ENCODE measurements at places on chromosomes 7 and 10.

DNA sequence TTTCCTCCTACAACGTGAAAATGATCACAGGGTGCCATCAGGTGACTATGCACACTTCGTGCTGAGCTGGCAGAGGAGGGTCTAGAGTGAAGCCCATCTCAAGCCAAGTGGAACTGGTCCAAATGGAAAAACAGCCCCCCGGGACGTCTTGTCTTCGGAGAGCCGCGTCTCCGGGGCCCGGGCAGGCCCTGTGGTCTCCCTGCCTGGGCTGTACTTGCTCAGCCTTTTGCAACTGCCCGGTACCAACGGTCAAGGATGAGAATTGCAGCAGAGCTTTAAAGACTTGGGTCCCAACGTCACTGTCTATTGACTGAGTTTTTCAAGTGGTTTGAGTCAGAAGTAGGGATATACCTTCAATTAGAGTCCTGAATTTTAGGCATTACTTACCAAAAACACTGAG, 315.5 kb downstream of the PTPRN2 start:
- DNase-seq: no peak

DNA sequence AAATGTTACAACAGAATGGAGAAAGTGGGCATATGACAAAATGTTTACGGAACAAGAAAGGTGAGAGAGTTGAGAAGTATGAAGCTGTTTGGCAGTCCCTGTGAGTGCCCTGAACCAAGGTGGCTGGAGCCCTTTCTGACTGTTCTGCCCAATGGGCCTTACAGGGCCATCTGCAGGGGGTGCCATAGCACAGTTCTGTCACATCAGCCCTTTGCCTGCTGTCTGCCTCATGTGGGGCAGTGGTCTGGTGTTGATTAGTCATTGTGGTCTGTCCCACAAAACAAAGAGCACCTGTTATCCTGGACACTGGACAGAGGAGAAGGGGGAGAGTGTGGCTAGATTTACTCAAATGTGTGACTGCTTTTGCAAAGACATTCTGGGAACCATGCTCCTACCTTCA, 51.5 kb upstream of the OSBPL3 start:
- no peak for DNase-seq

DNA sequence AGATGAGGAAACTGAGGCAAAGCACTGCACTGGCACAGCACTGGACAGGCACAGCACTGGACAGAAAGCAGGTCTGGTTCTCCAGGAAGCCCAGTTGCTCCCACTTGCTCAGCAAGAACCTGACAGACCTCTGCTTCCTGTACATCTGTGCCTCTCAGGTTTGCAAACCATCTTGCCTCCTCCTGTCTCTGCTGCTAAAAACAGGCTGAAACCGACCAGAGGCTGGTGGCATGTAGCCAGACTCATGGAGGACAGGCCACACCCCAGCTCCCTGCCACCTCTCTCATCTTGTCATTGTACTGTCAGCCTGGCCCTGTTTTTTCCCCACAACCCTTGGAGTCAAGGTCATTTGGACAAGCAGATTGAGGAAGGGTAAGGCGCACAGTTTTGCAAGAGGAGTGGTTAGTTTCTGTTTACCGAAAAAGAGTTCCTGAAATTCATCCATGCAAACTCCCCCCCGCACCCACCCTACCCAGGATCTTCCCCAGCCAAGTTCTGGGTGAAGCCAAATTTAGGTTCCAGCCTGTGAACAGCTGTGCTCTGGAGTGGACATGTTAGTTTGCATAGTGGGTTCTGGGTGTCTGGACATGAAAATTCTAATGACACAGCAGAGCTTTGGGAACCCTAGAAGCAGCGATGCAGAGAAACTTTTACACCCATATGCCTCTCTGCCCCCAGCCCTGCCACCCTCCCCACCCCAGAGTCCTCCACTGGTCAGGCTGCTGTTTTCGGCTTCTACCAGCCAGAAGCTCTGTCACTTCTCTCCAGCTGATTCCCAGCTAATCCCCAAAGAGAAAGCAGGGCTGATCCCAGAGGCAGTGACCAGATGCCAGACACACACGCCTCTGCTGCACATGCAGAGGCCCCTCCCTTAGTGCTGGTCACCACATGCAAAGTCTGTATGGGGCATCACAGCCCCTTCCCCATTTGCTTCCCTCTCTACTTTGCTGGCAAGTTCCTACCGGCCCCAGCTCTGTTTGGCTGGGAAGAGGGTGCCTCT, 8.5 kb upstream of the C10orf105 start:
- DNase-seq: no peak

GRCh38 chr7:39702133-39702532, 78.8 kb downstream of the RALA start:
- peak; percentile 46 for DNase-seq

- DNase-seq: no peak
Measured at GRCh38 chr10:118595598-118596425, at the start of gene PRLHR. Gene PRLHR, minus strand, starts transcription at chr10:118595648. Its CDS starts 404 bp downstream, at chr10:118595244.

GRCh38 chr10:112913661-112914287, 36.3 kb upstream of the TCF7L2 start:
- DNase-seq: no peak

DNA sequence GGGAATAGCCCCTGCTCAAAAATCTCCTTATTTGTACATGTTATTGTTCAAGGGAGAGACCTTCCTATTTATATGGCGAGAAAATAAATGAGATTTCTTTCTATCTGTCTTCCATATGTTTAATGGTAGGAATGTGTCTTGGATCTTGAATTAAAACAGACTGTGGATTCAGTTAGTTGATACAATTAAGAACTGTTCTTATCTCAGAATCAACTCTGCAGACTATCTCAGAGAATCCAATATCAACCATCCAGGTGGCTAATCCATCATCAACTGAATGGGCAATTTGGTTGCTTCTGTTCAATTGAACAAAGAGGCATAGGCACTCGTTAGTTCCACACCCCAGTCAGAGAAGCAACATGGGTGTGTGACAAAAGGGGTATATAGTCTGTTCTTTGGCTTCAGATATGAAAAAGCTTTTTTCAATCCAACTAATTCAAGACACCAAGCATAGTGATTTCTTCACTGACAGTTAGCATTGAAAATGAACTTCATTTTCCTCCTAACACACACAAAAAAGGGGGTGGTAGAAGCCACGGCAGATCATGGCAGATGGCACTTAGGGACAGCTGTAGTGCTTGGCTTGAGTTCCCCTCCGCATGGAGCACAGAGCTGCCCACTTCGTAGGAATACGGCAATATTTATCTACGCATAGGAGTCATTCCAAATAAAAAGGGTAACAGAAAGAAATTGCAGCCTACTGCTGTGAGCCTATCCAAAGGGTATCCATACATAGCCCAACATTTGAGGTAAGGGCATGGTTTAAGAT, 135.9 kb downstream of the KIAA1217 start:
- DNase-seq: no peak

GRCh38 chr10:119025336-119025735, 4.2 kb upstream of the NANOS1 start:
- DNase-seq: peak; percentile 35

DNA sequence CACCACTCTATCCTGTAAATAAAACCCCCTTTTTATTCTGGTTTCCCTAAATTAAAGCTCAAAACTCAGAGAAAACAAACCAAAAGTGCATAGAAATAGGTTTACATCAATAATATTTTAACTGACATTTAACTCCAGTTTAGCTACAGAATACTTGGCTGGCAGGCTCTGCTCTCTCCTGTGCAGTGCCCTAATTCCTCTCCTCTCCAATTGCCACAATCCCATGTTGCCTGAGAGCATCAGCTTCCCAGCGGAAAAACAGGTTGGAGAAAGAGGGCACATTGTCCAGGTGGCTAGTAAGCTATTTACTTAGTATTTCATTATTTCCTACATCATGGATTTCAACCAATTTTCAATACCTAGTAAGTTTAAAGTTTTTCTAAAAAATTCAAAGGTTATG, 8.7 kb downstream of the SEMA3E start:
- no peak for DNase-seq

GRCh38 chr10:75181073-75181472, 29.5 kb upstream of the VDAC2 start:
- no peak for DNase-seq

GRCh38 chr7:132162556-132163144, 413.6 kb downstream of the PLXNA4 start:
- no peak for DNase-seq

GRCh38 chr10:78763651-78764395, 304.9 kb upstream of the ZMIZ1 start:
- DNase-seq: no peak

- no peak for DNase-seq
Measured at GRCh38 chr7:27160145-27160545, 3.7 kb upstream of the HOXA7 start.

GRCh38 chr7:18534481-18534880, 38.9 kb downstream of the HDAC9 start:
- DNase-seq: no peak

DNA sequence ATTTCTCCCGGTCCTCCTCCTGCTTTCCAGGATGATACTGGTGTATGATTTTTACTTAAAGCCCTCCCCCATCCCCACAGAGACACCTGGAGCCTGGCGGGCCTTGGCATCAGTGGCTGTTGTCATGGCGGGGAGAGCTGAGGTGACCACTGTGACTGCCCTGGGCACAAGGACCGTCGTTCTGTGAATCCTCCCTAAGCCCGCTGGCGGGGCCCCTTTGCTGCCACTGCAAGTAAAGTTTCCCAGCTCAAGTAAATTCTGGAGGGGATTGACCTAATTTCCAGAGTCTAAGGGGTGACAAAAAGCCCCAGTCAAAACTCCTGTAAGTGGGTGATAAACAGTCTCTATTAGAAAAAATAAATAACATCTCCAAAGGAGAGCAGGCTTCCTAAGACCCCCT, 393.2 kb upstream of the PODXL start:
- no peak for DNase-seq

DNA sequence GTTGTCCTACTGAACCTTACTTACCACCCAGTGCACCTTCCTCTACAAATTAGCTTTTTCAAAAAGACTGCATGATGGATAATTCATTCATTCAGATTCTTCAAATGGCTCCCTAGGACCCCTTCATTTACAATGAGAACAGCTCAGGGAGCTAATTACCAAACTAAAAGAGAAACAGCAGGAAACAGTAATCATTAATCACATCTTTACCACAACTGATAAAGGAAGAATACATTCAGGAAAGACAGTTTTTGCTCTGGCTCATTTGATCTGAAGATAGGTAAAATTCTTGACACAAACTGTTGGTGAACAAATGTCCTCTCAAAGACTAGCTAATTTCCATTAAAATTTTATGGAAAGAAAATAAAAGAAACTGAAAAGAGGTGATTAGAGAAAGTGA, 1652.7 kb upstream of the LRRTM3 start:
- no peak for DNase-seq

GRCh38 chr7:100847360-100847759, 5.2 kb upstream of the SLC12A9 start:
- DNase-seq: no peak

GRCh38 chr10:17179002-17179401, 22.5 kb downstream of the TRDMT1 start:
- no peak for DNase-seq

- DNase-seq: no peak
Measured at GRCh38 chr10:3785851-3786271, 852 bp upstream of the KLF6 start.

DNA sequence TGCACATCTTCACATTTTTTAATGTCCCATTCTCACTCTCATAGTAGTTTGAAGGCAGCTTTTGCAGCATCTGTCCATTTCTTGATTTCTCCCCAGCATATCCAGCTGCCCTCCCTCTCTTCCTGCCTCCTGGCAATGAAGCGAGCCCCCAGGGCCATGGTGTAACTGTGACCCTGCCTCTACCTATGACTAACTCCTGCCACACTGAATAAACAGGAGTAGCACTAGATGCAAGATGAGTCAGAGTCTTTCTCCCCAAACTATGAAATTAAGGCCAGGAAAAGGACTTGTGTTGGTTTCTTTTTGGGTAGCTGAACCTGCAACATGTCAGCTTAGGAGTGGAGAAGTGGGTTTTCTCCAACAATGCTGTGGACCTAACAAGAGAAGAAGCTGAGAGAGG, 329.0 kb downstream of the RNLS start:
- DNase-seq: no peak

- DNase-seq: no peak
Measured at GRCh38 chr7:44538093-44538797, 2.9 kb downstream of the NPC1L1 start.

GRCh38 chr10:42932735-42933447, 144.0 kb upstream of the RET start:
- DNase-seq: no peak

- no peak for DNase-seq
Measured at GRCh38 chr7:117856196-117856595, 17.0 kb downstream of the CTTNBP2 start.

DNA sequence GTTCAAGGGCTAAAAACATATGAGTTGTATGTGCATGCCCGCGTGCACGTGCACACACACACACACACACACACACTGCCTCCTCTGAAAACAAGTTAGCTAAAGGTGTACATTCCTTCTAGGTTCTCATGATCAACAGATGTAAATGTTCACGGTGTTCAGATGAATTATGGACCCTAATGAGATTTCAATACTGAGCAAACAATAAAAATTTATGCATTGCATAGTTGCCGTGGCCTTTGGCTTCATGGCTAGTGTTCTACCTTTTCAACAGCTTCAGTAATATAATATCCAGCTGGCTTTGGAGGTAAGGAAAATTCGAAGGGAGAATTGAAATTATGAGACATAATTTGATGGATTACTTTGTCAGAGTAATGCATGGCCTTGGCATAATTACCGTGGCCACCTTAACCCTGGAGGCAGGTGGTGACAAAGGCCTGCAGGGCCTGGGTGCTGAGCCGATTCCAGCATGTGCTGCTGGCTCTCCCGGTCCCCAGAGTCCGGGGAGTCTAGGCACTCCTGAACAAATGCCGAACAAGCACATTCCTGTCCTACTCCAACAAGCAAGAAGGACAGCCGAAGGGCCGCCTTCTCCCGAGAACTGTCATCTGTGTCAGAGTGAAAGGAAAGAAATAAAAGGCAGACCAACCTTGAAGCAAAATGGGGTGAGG, 166.6 kb upstream of the TCF7L2 start:
- DNase-seq: no peak

DNA sequence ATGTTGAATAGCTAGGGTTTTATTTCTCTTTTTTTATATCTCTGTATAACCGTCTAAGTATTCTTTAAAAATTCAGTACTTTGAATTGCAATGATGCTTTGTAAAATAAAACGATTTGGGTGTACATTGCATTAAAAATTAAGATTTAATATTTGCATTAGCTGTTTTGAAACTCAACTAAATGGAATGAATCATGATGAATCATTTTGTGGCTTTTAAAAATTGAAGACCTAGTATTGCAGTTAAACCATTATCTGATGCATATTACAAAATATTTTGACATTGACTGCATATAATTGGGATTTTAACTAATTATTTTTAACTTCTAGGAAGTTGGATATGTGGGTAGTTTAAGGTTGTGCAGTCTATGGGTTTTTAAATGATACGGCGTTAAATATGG, 314.0 kb downstream of the CDK14 start:
- peak; percentile 13 for DNase-seq
